Psoas muscle (tissue), 8 donors: ENCODE measurements at places on chromosomes 13 and 19. TPM values are rescaled to one million over a fixed set of nuclear protein-coding genes. Genes with fewer than 3 reads are reported as not detected.
A peak's percentile ranks its signal among the peaks of the same experiment; 100 is the strongest.

Gene RPL36
- total RNA-seq = 572 TPM

Gene ZNF625
- total RNA-seq = 1.2 TPM

DNA sequence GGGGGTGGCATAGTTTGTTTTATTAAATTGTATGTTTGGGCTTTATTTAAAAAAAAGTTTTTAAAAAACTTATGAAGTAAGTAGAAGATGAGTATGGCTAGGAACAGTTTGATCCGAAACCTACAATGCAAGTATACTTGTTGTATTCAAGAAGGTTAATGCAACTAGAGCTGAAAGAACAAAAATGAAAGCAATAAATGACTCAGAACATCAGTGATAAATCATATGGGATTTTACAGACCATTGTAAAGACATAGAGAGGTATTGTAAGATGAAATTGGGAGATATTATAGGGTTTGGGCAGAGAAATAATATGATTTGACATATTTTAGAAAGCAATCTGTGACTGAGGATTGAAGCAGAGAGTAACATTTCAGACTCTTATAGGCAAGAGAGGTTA is 1135.3 kb downstream of the SLITRK5 start:
- no peaks in the 10 kb centered on the region for H3K27me3 ChIP-seq
- H3K4me1 ChIP-seq = no peaks in the 10 kb centered on the region
- H3K36me3 ChIP-seq = no peaks in the 10 kb centered on the region
- no peak for DNase-seq
- no peak overlapping the region for H3K4me3 ChIP-seq

DNA sequence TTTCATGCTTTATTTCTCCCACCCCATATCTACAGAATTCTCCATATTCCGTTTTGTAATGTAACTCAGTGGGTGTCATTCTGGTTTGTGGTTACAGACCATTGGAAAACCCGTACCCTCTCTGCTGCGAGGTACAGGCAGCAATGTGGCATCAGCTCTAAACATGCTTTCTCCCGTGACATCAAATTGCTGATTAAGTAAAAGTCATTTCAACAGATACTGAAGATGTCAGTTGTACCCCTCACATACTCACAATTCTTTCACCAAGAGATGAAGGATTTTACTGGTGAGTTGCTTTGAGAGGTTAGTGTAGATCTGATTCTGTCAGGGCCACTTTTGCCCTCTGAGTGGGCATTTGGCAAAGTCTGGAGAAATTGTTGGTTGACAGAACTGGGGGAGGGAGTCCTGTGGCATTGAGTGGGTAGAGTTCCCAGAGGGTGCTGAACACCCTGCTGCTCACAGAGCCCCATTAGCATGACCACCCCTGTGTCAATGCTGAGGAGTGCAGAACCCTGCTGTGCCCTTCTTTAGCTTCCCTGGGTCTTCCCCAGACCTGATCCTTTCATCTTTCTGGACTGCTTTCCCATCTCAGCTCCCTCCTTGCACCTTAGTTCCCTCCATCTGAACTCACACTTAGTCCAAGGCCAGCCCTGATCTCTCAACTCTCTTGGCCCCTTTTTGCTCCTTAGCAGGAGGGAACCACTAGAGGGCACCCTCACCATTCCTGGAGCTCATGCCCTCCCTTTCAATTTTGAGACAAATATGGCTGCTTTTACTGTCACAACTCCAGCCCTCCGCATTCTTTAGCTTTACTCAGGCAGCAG is 39.9 kb upstream of the CEACAM8 start:
- no peak for DNase-seq
- no peaks in the 10 kb centered on the region for H3K4me1 ChIP-seq
- H3K36me3 ChIP-seq = no peaks in the 10 kb centered on the region
- H3K27me3 ChIP-seq = no peaks in the 10 kb centered on the region
- no peak overlapping the region for H3K27ac ChIP-seq

DNA sequence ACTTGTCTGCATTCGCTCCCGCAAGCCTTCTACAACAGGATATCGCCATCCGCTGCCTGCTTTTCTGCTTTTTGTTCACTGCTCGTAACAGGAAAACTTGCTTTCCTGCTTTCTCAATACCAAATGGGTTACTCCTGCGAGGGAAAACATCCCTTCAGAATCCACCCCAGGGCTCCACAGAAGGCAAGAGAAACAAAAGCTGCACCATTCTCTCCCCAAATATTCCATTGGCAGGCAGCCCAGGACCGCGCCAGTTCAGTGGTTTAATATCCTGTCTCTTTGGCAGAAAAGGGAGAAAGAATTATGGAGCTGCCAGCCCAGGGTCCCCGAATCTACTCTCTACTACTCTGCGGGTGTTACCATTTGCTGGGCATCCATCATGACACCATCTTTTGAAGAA is 84.7 kb upstream of the DOCK9 start:
- H3K36me3 ChIP-seq = no peaks in the 10 kb centered on the region
- no peak overlapping the region for H3K4me3 ChIP-seq
- H3K27me3 ChIP-seq = no peaks in the 10 kb centered on the region
- DNase-seq = peak; percentile 35

DNA sequence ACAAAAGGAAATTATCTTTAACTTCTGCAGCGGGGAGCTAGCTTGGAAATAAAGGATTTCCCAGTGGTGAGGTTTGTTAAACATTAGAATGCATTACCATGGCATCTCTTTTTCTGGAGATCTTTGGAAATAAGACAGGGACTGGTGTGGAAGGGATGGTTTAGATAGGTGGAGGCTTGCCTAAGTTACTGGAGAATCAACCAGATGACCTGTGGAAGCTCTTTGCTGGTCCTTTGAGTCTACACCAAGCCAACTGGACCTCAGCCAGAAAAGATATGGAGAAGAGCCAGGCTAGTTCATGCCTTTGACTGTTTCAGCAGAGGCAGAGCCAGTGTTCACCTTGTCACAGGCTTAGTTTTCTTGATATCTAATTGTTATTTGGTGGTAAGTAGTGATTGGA is 134.7 kb downstream of the KCNRG start:
- no peak for DNase-seq
- no peak overlapping the region for H3K4me3 ChIP-seq
- peaks cover 15% of the 10 kb centered on the region for H3K4me1 ChIP-seq
- H3K27ac ChIP-seq = no peak overlapping the region
- H3K27me3 ChIP-seq = no peaks in the 10 kb centered on the region

DNA sequence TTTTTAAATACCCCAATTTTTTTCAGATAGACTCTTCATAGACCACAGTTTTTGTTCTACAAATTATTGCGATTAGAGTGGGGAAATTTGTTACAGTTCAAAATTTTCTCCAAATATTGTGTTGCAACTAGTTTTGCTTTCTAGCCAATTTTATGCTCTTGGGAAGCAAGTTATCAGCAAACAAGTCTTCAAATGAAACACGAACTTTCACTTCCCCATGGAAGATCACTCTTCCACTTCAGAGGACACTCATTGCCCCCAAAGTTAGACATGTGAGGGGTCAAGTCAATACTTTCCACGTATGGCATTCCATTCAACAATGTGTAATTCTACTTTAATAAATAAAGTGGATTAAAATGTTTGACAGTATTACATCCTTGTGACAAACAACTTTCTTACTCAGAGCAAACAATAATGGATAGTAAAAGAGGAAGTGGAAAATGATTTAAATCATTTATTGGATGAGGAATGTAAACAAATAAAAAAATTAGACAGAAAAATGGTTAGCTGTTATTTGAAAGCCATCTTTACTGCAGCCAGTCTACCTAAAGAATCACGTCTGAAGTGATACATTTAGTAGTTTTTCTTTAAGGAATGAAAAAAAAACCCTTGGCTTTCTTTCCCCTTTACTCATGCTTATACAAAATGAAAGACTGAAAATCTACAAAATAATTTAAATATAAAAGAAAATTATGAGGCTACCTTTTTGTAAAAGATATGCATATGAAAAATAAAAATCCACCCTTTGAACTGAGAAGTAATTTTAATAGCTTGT is 41.2 kb upstream of the TNFSF11 start:
- no peaks in the 10 kb centered on the region for H3K4me1 ChIP-seq
- no peaks in the 10 kb centered on the region for H3K27me3 ChIP-seq
- no peak overlapping the region for H3K27ac ChIP-seq
- no peaks in the 10 kb centered on the region for H3K36me3 ChIP-seq
- DNase-seq = no peak
- no peak overlapping the region for H3K4me3 ChIP-seq

- H3K36me3 ChIP-seq = no peaks in the 10 kb centered on the region
- H3K4me1 ChIP-seq = peaks cover 11% of the 10 kb centered on the region
- no peak overlapping the region for H3K27ac ChIP-seq
- peak; percentile 66 for DNase-seq
Observed at GRCh38 chr19:18194554-18195238, 1.7 kb downstream of the MPV17L2 start.

DNA sequence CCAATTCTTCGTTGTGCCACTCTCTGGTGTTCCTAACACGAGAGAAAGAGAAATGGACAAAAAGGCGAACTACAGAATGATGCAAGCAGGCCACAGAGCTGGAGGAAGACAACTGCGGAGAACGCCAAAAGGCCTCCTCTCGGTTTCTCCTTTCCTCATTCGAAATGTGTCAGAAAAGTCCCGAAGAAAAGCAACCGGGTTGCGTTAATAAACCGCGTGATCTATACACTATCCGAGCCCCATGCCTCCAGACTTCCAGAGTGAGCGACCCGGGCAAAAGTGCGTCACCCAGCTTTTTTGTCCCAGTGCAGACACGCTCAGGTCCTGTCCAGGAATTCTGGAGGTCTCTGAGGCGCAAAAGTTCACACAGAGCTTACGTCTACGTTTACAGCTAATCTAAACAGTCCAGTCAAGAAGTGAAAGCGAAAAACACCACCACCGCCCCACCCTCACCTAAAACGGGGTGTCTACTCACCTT is 413 bp downstream of the N4BP2L2 start:
- H3K4me3 ChIP-seq = peak overlapping the region; percentile 83
- H3K27me3 ChIP-seq = no peaks in the 10 kb centered on the region
- DNase-seq = peak; percentile 69
- no peaks in the 10 kb centered on the region for H3K36me3 ChIP-seq
- H3K27ac ChIP-seq = peak overlapping the region; percentile 94

GRCh38 chr19:33552928-33553279 is 31.3 kb upstream of the PEPD start:
- H3K4me3 ChIP-seq = no peak overlapping the region
- DNase-seq = no peak
- H3K36me3 ChIP-seq = no peaks in the 10 kb centered on the region
- H3K4me1 ChIP-seq = peaks cover 6% of the 10 kb centered on the region

GRCh38 chr19:5113633-5114586 is 145.0 kb downstream of the KDM4B start:
- H3K27me3 ChIP-seq = no peaks in the 10 kb centered on the region
- no peaks in the 10 kb centered on the region for H3K4me1 ChIP-seq
- DNase-seq = no peak
- no peak overlapping the region for H3K4me3 ChIP-seq
- H3K36me3 ChIP-seq = no peaks in the 10 kb centered on the region
- H3K27ac ChIP-seq = no peak overlapping the region

DNA sequence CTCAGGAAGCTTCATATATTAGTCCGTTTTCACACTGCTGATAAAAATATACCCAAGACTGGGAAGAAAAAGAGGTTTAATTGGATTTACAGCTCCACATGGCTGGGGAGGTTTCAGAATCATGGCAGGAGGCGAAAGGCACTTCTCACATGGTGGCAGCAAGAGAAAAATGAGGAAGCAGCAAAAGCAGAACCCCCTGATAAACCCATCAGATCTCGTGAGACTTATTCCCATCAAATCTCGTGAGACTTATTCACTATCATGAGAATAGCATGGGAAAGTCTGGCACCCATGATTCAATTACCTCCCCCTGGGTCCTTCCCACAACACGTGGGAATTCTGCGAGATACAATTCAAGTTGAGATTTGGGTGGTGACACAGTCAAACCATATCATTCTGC is 23.1 kb downstream of the FLT3 start:
- H3K4me1 ChIP-seq = no peaks in the 10 kb centered on the region
- no peaks in the 10 kb centered on the region for H3K36me3 ChIP-seq
- H3K27ac ChIP-seq = no peak overlapping the region
- no peaks in the 10 kb centered on the region for H3K27me3 ChIP-seq
- no peak for DNase-seq
- H3K4me3 ChIP-seq = no peak overlapping the region
